ENCODE measurements at places on chromosomes 11 and 22.
A peak's percentile ranks its signal among the peaks of the same experiment; 100 is the strongest.

- DNase-seq, result no peak
Observed at GRCh38 chr11:131402040-131402439, 31.6 kb downstream of the NTM start.

DNA sequence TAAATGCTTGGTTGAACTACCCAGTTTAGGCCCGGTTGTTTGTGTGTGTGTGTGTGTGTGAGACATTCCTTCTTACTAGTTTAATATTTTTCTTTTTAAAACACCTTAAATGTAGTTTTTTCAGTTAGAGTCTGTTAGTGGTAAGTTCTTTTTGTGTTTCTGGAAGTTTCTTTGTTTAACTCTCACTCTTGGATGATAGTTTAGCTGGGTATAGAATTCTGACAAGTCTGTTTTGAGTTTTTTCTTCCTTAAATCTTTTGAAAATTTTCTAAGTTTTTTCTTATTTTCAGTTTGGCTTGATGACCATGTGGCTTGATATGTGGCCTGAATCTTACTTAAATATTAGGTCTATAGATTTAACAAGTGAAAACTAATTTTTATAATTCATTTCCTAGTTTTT, 60.1 kb downstream of the PDE3B start:
- DNase-seq, result no peak

DNA sequence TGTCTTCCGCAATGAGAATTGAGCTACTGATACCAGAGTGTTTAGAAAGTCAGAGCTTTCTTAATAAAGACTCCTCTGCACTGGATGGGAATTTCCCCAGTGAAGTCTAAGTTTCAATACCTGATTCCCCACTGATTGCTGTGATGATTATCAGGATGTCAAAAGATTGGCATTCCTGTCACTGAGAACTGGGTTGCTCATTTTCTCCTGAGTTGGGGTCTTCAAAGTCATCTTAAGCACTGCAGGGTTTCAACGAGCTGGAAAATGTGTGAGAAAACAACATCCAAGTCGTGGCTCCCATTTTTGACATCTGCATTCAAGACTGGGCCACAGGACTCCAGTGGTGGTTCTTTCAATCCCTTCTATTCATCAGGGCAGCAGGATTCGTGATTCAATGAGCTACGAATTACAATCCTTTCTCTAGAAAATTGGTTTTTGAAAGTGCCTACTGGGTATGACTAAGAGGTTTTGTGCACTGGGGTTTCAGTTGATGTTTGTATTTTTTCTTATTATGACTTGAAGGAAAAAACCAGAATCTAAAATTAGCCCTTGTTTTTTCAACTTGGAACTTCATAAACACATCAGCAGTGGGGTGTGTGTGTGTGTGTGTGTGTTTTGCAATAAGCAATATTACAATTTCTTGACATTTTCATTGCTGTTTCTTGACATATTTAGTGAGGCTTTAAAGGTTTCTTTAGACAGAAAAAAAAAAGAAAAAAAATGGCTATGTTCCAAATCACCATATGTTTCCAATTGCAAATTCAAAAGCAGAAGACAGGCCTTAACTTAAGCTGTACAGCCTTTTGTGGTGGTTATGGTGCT, 233.0 kb downstream of the FAM76B start:
- DNase-seq, result peak; percentile 21

GRCh38 chr11:62593434-62594044, 2.2 kb upstream of the TUT1 start:
- DNase-seq, result peak; percentile 74

DNA sequence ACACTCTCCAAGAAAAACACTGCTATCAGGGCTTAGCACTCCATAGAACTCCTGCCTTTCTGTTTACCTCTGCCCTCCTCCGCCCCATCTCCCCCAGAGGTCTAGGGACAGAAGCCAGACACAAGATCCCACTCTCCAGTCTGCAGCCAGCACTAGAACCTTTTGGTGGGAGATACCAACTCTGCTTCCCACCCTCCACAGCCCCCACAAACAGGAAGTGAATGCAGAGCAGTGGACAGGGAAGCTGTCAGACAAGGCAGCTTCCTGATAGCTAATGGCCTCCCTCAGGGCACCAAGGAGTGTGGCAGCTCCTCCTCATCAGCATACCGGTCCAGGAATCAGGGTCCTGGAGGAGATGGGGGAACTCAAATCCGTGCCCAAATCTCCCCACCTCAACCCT, 5.1 kb downstream of the SCN4B start:
- DNase-seq, result no peak

DNA sequence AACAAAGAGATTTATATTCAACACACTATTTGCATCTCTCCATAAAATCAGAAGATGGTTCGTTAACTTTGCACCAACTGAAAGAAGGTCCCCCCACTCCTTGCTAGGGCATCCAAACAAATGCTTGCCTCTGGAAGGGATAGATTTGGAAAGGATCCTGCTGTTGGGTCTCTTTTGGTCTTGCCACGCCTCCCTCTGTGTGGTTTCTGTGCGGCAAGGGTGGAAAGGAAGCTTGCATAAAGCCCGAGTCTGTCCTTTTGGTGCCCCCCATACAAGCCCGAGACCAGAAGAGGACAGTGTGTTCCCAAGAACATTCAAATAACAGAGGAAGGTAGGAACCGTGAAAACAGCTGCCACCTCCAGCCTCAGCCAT, 15.1 kb downstream of the SCGB1A1 start:
- no peak for DNase-seq

GRCh38 chr11:106442032-106442431, 364.6 kb downstream of the AASDHPPT start:
- DNase-seq, result no peak

DNA sequence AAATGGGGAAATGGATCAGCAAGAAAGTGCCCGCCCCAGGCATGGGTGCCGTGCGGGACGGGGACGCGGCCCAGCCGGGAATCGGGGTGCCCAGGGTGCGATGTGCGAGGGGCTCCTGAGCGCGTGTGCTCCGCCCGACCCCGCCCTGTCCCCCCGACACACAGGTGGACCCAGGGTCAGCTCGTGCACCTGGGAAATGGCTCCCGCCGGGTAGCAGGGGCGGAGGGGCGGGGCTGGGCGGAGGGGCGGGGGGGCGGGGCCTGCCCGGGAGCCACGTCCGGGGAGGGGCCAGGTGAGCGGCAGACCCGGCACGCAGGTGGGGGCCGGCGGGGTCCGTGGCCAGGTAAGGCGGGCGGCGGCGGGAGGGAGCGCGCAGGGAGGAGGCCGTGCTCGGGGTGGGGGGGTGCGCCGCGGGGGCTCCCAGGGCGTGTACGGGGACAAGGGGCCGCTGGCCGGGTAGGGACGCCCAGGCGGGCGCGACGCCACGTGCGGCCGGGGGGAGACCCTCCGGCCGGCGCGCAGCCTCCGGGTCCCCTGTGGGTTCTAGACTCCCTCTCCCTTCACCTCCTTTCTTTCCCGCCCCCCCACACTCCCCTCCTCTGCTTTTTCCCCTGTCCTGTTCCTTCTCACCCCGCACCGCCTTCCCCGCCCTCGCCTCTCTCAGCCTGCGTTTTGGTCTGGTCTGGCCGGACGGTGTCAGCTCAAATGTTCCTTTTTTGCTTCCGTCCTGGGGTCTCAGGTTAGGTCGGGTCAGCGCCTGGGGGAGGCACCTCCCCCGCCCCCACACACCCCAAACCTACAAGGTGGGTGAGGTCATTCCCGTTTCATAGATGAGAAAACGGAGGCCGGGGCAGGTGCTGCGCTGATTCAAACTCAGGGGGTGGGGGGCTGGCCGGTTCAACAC, at the start of gene ARHGAP8:
ARHGAP8 (plus strand) TSS at position 291 of the 904 bp plus-strand sequence. CDS start 33,953 bp downstream, outside the sequence.
- DNase-seq, result no peak

- DNase-seq, result no peak
Observed at GRCh38 chr11:112776834-112777233, 184.4 kb upstream of the NCAM1 start.

GRCh38 chr11:7525424-7525823, 11.6 kb downstream of the PPFIBP2 start:
- DNase-seq, result no peak

DNA sequence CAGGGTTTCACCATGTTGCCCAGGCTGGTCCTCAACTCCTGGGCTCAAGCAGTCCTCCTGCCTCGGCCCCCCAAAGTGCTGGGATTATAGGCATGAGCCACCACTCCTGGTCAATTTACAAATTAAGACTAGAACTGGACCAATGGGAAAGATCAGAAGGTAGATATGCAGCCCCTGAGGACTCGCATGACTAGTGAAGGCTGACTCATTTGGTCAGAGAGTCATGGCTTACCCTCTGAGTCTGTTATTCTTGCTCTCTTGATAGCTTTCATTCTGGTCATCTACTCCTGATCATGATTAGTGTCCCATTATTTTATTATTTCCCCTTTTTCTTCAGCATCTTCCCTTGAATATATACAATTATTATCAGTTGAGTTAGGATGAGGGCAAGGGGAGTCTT, 2.7 kb upstream of the LDHAL6A start:
- no peak for DNase-seq

GRCh38 chr11:126398721-126399120, 43.2 kb downstream of the ST3GAL4 start:
- DNase-seq, result no peak

DNA sequence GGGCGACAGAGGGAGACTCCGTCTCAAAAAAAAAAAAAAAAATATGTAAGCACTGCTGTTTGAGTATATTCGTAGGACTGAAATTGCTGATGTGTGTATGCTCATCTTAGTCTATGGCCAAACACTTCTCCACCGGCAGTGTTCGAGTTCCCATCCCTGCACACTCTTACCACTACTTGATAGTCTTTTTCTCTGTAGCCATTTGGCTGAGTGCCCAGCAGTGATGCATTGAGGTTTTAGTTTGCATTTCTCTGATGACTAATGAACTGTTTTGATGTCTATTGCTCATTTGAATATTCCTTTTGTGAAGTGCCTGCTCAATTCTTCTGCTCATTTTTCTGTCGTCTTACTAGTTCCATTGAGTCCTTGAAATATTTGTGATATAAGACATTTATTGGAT, 1.9 kb downstream of the TIRAP start:
- DNase-seq, result peak; percentile 87

- no peak for DNase-seq
Observed at GRCh38 chr11:43376594-43376993, 17.9 kb downstream of the TTC17 start.

GRCh38 chr11:112785719-112786118, 175.5 kb upstream of the NCAM1 start:
- DNase-seq, result no peak

DNA sequence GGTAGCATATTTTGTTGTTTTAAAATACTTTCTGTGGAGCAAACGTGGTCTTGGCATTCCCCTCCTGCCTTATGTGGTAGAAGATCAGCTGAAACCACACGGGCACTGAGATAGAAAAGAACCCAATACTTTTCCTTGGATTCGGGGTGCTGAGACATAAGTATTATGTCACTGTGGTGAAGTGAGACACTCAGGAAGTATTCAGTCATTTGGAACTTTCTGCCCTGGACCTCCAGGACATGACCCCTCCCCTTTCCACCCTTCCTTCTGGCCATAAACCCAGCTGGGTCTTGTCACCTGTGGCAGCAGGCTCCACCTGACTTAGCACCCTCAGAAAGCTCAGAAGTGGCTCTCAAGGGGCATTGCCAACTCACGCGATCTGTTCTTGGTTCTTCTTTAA, 123.4 kb downstream of the SWAP70 start:
- DNase-seq, result no peak

GRCh38 chr22:48838376-48838775, 989.3 kb downstream of the BRD1 start:
- DNase-seq, result no peak

- no peak for DNase-seq
Observed at GRCh38 chr22:19760951-19761724, 560 bp downstream of the TBX1 start.

DNA sequence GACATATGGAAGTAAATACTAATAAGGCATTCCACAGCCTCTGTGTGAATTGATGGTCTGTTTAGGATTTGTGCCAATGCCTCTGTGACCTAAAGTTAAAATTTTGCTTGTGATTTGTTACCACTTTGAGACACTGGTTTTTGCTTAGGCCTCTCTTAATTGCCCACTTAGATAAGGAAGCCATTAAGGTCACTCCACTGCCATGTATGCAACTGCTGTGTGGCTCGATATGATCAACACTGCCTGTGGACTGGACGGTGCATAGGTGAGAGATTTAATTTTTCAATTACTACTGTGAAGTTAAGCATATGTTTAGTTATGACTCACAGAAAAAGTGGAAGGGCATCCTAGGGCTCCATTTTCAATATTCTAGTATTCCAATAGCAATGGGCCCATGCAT, 36.9 kb downstream of the CSRP3 start:
- no peak for DNase-seq

- no peak for DNase-seq
Observed at GRCh38 chr11:43957571-43957970, 15.1 kb downstream of the C11orf96 start.

GRCh38 chr22:25659413-25659812, 82.6 kb upstream of the MYO18B start:
- DNase-seq, result no peak

DNA sequence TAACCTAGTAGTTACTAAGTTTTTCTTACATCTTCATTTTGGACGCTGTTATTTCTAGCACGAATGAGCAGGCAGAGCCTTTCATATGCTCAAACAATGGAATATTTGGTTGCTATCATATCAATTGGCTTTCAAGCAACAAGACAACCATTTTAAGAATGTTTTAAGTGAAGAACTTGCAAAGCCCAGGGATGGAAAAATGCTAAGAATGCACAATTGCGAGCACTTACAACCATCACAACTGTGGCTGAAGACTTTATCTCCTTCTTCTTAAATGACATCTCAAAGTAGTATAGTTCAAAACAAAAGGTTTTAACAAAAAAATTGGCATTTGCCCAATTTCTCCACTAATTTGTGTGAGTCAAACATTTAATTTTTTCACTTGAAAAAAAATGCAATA, 8.3 kb upstream of the MMP1 start:
- DNase-seq, result no peak

- no peak for DNase-seq
Observed at GRCh38 chr11:117826832-117827231, 2.3 kb upstream of the FXYD2 start.

- DNase-seq, result no peak
Observed at GRCh38 chr11:118705111-118705741, 25.8 kb upstream of the TREH start.

GRCh38 chr11:86726118-86726753, 53.8 kb upstream of the ME3 start:
- DNase-seq, result no peak

- peak; percentile 22 for DNase-seq
Observed at GRCh38 chr11:61293867-61294716, 1.0 kb downstream of the VWCE start.

- DNase-seq, result no peak
Observed at GRCh38 chr11:76512851-76513653, 68.2 kb downstream of the EMSY start.
